AG10803 (cell line): ENCODE measurements at places on chromosomes 7 and 10.

DNA sequence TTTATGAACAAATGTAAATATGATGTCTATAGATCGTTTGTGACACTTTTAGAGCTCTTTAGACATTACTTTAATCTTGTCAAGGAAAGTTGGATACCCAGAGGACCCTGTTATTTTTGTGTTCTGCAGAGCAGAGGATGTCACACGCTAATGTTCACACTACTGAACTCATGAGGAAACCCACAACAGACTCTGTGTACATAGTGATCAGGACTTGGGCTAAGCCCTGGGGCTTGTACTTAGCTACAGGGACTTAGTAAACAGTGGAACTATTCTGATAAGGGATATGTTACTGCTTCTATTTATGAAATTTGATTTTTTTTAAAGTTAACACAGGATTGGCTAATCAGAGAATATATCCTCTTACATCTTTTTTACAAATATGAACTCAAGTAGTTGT lies 36.1 kb upstream of the ZNF518A start:
- DNase-seq, result no peak

DNA sequence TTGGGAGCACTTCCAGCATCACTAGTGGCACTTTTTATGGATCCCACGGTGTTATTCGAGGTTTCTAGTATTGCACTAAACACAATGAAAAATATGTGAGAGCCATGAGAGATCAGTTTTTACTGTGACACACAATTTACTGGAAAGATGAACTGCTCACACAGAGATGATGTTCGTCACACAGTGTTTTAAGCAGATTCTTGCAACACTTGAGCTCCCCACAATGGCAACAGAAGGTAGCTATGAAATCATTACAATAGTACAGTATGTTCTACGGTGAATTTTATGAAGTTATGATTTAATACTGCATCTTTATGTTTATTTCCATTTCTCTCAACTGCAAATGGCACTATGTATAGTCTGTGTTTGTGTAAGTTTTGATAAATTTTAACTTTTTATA lies 27.4 kb upstream of the ENTPD1 start:
- no peak for DNase-seq

DNA sequence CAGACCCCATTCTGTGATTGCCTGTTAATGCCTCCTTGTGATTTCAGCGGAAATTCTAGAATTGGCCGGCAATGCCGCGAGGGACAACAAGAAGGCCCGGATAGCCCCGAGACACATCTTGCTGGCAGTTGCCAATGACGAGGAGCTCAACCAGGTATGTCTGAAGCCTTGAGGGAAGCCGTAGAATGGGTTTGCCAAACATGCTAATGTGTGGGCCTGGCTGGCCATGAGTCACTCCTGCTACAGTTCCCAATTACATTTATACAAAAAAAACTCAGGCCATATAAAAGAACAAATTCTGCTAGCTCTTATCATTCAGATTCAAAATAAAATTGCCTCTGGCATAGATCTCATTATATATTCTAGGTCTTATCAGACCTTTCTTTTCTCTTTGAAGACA lies 37.4 kb downstream of the MACROH2A2 start:
- DNase-seq, result no peak

DNA sequence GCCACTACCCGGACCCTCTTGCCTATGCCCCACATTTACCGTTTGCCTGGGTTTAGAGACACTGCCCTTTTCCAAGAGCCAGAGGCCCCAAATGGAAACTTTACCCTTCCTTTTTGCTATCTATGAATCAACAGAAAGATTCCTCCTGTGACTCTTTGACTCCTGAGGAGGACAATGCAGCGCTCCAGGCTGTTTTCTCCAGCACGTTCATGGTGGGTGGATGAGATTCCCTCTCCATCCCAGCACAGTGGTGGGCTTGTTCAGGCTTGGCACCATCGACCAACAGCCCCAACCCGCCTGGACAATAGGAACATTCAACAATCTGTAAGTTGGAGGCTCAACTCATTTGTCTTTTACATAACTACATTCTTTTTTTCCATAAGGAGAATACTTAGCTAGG lies 55.9 kb downstream of the DLD start:
- DNase-seq, result no peak

GRCh38 chr10:128047351-128047750 lies 78.9 kb downstream of the MKI67 start:
- no peak for DNase-seq
